Fibroblast of skin of abdomen (primary cell): ENCODE measurements at places on chromosomes 3 and 15.

DNA sequence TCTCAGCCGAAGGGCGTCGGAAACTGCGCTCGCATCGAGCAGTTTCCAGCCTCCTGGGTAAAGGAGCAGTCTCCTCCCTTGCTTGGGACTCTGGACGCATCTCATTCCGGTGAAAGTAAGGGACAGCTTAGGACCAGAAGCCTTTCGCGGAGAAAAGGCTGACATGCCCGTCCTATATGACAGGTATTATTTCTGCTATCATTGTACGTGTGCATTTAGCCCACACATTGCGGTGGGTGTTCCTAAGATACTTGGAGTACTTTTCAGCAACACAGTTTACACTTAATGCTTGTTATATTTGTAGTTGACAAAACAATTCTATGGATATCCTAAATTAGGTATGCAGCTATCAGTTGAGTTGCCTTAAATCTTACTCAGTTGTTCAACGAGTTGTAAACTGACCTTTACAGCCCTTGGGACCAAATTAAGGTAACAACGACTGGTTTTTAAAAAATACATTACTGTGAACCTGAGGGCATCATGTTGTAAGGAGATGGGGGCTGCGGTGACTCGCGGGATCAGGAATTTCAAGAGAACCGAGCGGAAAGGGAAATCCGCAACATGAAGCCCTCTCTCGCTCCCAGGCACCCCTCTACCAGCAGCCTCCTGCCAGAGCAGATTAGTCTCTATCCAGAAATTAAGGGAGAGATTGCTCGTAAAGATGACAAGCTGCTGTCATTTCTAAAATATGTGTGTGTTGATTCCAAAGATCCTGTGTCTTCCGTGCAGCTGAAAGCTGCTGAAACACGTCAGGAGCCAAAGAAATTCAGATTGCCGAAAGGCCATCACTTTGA is 632 bp upstream of the COPS2 start:
- peak; percentile 27 for DNase-seq

DNA sequence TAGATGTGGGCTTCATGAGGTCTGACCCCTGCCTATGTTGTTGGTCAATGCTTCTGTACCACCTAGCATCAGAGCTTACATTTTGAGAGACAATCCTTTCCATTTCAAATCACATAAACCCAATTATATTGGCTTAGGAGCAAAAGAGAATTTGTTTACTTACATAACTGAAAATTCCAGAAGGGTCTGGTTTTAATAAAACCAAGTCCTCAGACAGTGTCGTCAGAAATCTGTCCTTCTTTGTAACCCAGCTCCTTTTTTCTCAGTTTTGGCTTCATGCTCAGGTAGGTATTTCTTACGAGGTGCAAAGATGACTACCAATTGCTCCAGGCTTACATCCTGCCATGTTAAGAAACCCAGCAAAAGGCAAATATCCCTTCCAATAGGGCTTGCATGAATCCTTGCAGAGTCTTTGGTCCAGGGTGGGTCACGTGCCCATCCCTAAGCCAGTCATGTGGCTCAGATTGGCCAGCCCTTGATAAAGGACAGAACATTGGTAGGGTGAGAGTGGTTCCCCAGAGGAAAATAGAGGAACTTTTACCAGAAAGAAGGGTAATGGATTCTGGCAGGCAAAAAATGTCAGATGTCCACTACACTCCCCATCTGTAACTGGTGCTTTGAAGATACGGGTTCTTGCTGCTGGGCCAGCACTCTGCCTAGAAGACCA is 50.2 kb upstream of the VILL start:
- DNase-seq = no peak

- DNase-seq = peak; percentile 90
These were observed 24.5 kb downstream of the IQGAP1 start for GRCh38 chr15:90412356-90413194.

GRCh38 chr3:189586941-189587663 is 44.1 kb upstream of the TP63 start:
- DNase-seq = no peak

DNA sequence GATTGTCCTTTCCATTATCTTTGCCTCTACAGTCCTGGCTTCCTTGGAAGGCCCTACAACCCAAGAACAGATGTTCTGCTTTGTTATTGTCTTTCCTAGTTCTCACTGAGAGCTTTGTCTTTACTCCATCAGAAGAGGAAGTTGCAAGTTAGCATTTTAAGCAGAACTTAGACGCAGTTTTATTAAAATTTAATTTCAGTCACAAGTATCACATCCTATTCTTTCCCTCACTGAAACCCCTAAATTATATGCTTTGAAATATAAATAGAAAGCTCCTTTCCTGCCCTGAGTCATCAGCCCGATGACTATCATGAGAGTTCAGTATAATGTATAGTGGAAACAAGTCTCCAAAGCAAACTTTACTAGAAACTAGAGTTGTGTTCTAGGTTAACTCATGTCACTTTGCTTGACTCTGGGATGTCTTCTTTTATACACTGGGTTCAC is 291.2 kb upstream of the RBMS3 start:
- peak; percentile 5 for DNase-seq

- no peak for DNase-seq
These were observed 211.7 kb downstream of the ZPLD1 start for GRCh38 chr3:102646557-102646956.

- DNase-seq = no peak
These were observed 23.7 kb upstream of the CCDC174 start for GRCh38 chr3:14627815-14628214.

GRCh38 chr15:96234109-96234892 is 96.2 kb upstream of the NR2F2 start:
- DNase-seq = peak; percentile 69

- no peak for DNase-seq
These were observed 21.0 kb upstream of the PLXNA1 start for GRCh38 chr3:126961791-126962461.

DNA sequence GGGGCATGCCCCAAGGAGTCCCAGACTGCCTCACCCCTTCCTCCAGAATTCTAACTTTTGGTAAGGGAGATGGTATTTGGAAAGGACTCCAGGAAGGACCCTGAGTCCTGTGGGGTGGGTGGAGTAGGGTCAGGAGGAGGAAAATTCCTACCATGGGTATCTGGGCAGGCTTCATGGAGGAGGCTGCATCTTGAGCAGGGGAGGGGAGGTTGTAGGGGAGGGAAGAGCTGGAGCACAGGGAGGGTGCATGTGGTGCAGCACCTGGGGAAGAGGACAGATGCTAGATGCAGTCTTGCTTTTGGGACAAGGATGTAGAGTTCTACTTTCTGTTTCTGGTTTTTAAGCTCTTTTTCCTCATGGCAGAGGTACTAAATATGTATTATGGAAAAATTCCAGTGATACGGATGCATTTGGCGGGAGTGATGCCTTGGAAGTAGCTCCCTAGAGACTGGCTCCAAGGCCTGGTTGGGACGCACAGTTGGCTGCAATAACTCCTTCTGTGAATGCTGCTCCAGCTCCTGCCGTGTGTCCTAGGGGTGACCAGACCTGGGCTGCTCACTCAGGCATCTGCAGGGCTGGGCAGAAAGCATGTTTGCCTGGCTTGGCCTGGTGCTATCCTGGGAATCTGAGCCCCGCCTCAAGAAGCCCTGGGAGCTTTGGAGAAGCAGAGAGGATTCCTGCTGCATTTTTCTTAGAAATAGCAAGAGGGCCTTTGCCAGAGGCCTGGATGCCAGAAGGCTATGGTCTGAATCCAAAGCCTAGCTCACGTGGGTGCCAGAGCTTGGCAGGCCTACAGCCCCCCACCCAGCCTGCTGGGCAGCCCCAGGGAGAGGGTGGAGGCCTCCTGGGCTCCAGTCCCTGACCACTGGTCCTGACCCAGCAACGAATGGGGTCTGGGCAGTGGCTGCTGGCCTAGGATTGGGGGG is 10.1 kb downstream of the SEMA3F start:
- DNase-seq = peak; percentile 77

GRCh38 chr3:49377483-49377882 is 19.3 kb upstream of the GPX1 start:
- peak; percentile 56 for DNase-seq

DNA sequence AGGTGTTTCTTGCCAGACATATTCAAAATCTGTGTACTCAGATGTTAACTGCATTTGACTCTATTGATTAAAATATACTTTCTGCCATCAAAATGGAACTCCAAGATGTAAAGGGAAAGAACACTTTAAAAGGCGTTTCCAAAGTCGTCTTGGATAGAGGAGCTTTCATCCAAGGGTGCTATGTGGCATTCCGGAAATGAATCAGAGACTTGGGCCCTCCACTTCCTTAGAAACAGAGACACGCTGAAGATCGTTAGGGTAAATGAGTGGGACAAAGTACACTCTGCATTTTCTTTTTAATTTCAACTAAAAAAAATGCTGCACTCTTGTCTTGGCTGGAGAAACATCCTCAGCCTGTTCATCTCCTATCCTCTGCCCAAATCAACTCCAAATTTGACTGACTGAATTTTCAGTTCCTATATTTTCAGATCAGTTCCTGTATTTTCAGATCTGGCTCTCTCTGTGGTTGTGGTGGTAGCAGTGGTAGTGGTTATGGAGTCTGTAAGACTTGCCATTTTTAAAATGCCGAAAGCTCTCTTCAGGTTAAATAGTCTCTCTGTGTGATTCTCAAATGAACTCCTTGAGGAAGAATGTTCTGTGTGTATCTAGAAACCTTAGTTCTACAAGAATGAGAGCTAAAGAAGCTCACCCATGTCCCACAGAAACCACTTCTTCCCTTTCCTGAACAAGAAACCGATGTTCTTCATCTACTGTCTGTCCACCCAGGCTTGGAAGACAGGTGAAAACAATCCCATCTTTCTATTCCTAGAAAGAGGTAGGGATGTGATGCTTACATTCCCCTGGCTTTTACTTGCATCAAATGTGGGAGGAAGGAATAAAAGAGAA is 156.8 kb upstream of the ICE2 start:
- no peak for DNase-seq

DNA sequence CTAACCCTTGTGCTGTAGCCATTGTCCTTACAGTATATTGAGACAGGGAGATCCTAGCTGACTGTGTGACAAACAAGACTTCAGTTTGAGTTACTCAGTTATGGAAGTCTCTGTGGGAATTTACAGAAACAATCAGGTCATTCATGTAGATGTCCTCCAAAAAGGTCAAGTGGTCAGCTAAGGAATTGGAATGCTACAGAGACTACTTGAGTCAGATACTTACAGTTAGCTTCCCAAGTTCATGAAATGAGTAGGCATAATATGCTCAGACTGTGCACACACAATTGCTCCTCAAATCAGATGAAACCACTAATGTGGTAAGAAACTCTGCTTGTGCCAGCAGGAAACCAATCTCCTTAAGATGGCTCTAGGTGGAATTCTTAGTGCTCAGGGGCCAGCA is 985.7 kb downstream of the NSUN3 start:
- no peak for DNase-seq

- no peak for DNase-seq
These were observed 209.5 kb downstream of the SOX2 start for GRCh38 chr3:181921220-181921619.

DNA sequence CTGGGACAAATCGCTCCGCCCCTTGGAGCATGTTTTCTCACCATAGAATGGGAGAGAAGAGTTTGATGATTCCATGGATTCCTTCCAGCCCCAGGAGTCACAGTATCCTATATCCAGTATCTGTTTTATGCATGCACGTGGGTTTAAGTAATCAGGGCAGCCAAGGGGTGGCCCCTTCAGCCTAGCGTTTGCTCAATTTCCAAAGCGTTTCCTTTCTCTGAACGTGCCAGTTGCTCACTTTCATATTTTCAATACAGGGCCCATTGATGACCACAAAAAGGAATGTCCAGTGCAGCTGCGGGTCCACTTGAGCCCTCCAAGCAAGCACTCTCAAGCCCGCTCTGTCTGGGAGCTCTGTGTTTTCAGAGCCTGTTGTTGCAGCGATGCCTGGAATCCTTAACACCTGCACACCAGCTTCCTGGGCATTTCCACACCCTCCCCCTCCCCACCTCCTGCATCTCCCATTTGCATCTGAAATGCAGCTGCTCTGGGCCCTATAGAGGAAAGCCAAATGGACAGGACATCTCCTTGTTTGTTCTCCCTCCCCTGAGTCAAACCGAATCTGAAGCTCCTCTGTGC is 164.3 kb upstream of the LPP start:
- DNase-seq = peak; percentile 27

DNA sequence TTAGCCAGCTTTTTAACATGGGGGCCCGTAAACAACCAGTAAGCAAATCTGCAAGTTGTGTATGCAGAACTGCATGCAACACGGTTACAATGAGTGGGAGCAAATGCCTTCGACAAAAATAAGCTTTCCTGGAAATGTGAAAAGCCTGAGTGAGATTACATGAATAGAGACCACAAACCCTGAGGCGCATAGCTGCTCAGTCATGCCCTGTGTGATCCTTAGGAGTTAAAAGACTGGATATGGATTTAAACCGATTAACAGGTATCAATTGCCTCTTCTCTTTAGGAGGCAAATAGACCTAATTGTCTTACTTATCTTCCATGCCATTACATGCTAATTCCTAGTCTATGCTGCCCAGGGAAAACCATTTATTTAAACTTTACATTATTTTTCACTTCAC is 810.3 kb downstream of the ROBO1 start:
- no peak for DNase-seq
